Upper lobe of right lung (tissue), 1 donor: ENCODE measurements at places on chromosomes 4 and X. TPM values are rescaled to one million over a fixed set of nuclear protein-coding genes. Genes with fewer than 3 reads are reported as not detected.

Gene MAGEE1
- total RNA-seq, result 2.6 TPM

Gene GPR78
- 0.23 TPM for total RNA-seq

Gene CT45A2
- total RNA-seq, result not detected

Gene GPR173
- total RNA-seq, result 1.3 TPM

Gene TAF7L
- total RNA-seq, result not detected
